C1 segment of cervical spinal cord (tissue), 14 donors: ENCODE measurements at places on chromosomes 7 and 10.

DNA sequence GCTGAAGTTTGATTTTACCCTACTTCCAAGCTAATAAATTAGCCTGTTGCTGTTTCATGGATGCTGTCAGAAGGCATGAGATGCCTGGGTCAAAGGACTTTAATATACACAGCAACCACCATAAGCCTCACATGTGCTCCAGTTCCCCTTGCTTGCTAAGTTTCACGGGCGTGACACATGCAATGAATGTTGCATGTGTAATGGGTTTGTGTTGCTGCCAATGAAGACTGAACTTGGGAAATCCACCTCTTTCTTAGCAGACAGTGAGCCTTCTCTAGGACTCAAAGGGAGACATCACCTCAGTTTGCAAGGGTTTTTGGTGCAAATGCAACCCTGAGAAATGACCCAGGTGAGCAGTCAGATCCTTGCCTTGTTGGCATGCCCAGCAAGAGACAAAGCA, 505.5 kb upstream of the PODXL start:
- DNase-seq = no peak

GRCh38 chr10:6525599-6526165, 54.4 kb downstream of the PRKCQ start:
- DNase-seq = no peak

GRCh38 chr7:108164342-108164741, 34.2 kb upstream of the LAMB4 start:
- DNase-seq = no peak

- no peak for DNase-seq
These were observed 9.9 kb downstream of the SKIDA1 start for GRCh38 chr10:21515361-21516241.

DNA sequence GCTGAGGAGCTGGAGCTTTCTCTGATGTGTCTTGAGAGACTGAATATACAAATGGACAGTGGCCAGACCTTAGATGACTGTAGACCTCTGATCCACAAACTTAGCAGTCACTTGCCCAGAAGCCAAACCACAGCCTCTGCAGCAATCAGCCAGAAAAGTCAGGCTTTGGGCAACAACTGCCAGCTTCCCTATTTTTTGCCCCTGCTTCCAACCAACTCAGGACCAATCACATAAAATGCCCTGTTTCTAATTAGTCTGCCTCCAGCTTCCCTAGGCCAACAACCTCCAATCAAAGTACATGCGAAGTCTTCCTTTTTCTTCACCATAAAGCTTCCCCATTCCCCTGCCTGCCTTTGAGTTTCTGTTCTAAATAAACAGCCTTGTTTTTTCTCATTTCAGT, 37.8 kb upstream of the CACUL1 start:
- no peak for DNase-seq

- DNase-seq = no peak
These were observed 77.3 kb downstream of the STK31 start for GRCh38 chr7:23787272-23787671.

DNA sequence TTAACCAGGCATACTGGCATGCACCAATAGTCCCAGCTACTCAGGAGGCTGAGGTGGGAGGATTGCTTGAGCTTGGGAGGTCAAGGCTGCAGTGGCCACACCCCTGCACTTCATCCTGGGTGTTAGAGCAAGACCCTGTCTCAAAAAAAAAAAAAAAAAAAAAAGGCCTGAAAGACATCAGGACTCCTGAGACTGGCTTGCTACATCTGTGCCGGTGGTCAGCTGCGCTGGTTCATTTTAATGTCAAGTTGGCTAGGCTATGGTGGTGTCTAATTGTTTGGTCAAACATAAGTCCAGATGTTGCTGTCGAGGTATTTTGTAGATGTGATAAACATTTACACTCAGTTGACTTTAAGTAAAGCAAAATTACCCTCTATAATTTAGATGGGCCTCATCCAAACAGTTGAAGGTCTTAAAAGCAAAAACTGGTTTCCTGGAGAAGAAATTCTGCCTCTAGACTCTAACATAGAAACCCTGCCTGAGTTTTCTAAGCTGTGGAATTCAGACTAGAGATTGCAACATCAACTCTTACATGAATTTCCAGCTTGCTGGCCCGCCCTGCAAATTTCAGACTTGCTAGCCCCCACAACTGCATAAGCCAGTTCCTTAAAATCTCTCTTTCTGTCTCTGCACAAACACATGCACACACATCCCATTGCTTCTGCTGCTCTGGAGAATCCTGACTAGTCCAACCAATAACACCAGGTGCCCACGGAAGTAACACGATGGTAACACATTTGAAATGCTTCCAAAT, 18.2 kb downstream of the MYOF start:
- DNase-seq = no peak

DNA sequence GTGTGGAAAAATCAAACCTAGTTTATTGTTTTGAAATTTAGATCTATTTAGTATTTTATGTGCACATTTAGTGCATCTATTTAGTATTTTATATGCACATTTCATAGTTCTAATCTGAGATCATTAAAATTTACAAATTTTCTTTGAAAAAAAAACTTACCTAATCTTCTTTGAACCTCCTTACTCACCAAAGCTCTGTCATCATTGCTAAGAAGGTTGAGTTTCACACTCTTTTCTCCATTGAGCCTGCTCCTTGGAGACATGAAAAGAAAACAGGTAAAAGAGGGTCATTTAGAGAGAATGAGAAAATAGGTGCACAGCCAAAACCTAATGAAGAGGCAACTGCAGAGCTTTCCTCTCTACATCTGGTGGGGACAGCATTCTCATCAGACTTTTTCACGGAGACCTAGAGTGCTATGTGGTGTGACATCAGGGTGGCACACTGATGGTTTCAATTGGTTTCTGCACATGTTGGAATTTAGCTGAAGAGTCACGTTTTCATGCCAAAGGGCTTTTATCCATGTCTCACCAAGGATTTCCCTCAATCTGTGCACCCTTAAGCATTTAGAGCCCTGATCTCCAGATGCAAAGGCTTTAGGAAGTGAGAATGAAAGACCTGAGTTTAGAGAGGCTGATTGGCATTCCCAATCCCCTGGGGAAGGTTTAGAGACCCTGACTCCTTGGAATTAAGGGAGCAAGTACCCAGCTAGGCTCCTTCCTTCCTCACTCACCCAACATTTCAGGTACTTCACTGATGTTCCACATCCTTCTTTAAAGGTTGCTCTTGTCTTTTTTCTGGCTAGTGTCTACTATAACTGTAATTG, 89.2 kb upstream of the CAPZA2 start:
- DNase-seq = no peak

- DNase-seq = no peak
These were observed 3.1 kb upstream of the SFRP5 start for GRCh38 chr10:97774811-97775294.

- DNase-seq = no peak
These were observed 156.4 kb upstream of the FGFR2 start for GRCh38 chr10:121754666-121755065.

DNA sequence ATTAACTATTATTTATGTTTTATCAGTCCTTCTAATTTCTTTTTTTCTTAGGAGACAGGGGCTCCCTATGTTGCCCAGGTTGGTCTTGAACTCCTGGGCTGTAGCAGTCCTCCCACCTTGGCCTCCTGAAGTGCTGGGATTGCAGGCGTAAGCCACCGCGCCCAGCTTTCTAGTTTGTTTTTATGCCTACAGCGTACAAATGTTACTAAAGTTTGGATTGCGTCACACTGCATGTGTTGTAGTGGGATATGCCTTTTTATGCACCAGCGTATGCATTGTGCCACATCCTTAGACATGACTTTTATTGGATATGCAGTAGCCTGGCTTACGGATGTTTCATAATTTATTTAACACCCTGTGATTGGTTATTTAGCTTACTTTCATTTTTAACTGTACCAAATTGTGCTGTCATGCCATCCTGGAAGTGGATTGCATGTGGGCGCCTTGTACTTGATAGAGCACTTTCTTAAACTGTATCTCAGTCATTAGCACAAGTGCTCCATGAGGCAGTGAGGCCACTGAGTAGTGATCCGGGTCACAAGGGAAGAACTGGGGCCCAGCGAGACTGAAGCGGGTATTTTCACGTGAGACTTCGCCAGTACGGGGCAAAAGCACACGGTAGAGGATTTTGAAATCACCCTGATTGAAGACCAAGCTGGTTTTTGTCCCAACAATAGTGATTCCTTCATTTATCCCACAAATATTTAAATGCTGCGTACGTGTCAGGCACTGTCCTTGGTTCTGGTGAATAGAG, 165.0 kb downstream of the MGMT start:
- DNase-seq = no peak

- no peak for DNase-seq
These were observed 638 bp downstream of the LIPA start for GRCh38 chr10:89250865-89251408.

DNA sequence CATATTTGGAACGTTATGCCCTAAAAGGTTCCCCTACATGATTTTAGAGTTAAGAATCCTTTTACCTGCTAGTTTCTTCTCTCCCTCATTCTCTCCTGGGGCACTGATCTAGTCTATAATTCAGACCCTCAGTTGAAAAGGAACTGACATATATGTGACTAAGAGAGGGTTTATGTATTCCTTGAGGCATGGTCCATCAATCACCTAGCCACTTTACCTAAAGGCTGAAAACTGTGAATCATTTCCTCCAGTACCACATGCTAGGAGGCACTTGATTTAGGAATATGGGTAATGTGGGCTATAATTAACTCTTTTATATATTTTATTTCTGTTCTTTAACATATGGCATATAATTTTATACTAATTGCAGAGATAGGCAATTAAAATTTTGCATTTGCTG, 303.5 kb downstream of the BBS9 start:
- no peak for DNase-seq

- no peak for DNase-seq
These were observed 46.2 kb downstream of the AMZ1 start for GRCh38 chr7:2734084-2734686.

- no peak for DNase-seq
These were observed 22.7 kb upstream of the ZWINT start for GRCh38 chr10:56383806-56384205.

DNA sequence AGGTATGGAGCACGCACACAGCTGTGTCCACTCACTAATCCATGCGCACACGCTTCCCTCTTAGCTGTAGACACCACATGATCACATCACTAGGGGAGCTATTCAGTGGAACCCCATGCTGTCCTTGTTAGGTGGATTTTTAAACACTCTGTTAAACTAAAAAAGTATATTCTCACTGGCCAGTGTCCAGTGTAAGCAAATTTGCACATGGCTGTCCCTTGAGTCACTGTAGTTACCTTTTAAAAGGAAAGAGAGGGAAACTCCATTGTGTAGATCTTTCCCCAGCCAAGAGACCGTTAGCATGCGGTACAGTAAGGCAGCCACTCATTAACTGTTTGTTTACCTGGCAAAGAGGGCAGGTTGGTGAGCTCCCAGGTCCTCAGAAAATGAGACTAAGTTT, 81.6 kb upstream of the INSYN2A start:
- DNase-seq = no peak

GRCh38 chr10:106931159-106931852, 233.2 kb downstream of the SORCS1 start:
- DNase-seq = no peak

GRCh38 chr10:124387078-124387874, 31.4 kb downstream of the OAT start:
- no peak for DNase-seq

GRCh38 chr7:155972247-155972646, 160.0 kb upstream of the SHH start:
- no peak for DNase-seq

DNA sequence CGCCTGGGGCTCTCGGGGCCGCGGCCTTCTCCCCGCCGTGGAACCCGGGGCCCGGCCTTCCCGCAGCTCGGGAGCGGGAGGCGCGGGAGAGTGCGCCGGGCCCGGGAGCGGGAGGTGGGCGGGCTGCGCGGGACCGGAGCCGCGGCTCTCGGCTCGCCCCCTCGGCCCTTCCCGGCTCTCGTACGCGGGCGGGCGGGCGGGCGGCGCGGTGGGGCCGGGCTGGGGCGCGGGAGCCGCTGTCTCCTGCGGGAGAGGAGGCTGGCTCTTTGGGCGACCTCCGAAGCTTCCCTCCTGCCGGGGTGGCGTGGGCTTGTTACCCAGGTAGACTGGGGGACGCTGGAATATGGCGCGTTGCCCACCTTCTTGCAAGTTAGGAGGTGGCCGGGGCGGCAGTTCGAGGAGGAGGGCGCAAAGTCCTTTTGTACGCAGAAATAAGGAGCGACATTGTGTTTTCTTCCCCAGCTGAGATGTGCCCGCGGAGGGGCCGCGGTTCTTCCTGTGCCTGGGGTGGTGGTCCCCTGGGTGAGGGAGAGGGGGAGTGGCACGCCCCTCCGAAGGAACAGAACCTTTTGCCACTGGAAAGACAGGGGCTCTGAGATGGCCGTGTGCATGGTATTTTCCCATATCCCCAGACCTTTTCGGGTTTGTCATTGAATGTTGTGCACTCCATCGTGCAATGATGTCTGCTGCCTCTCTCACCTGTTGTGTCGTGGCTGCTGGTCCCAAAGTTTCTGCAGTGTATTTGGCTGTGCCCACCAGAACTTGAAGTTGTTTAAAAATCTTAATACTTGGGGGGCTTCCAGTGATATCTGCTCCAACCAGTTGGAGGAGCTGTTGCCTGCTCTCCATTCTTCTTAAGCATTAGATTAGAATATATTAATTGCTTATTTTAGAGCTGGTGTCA, 844 bp downstream of the NRF1 start:
- DNase-seq = peak; percentile 39

- no peak for DNase-seq
These were observed 152.1 kb upstream of the SEMA3C start for GRCh38 chr7:81070956-81071355.

- DNase-seq = no peak
These were observed 83.2 kb upstream of the JAZF1 start for GRCh38 chr7:28263622-28264271.

DNA sequence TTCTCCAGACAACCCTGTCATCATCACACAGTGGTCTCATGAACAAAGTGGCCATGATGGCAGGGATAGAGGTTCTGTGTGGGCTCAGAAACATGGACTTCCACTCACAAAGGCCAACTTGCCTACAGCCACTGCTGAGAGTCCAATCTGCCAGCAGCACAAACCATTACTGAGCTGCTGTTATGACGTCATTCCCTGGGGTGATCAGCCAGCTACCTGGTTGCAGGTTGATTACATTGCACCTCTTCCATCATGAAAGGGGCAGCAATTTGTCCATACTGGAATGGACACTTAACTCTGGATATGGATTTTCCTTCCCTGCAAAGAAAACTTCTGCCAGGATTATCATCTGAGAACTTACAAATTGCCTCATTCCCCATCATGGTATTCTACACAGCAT, 1275.9 kb downstream of the TYW1 start:
- no peak for DNase-seq

DNA sequence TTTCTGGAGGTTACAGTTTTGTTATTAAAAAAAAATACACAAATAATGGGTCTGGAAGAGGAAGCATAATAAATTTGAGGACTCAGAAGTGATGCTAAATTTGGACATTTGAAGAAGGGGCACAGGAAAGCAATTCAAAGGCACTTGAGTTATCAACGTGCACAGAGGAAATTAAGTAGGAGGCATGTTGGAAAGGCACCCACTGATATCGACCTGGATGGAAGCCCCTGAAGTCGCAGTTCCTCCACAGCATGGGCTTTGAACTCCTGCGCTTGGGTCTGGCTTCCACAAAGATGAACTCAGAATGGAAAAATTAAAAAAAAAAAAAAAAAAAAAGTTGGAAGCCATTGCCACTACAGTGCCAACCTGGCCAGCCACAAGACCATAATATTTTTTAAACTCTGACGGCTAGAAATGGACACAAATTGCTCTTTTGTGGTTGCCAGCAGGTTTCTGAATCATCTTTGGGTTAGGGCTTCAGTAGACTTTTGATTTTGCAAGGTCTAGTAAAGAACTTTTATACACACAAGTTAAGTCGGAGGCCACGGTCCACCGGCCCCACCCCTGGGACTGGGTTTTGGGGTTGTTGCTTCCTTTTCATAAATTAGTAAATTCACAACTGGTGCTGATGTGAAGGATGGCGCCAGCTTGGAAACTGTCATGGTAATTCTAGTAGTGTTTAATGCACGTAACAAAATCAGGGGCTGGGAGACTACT, 21.6 kb downstream of the JCAD start:
- no peak for DNase-seq
